ENCODE measurements at places on chromosomes 6 and 20. TPM values are rescaled to one million over a fixed set of nuclear protein-coding genes. Genes with fewer than 3 reads are reported as not detected.

Gene HLA-B
- total RNA-seq: 155 TPM

Gene LAMA2
- total RNA-seq: 87.4 TPM

Gene SLC22A3
- total RNA-seq: 21.4 TPM

Gene TNXB
- 64.4 TPM for total RNA-seq

Gene ESR1
- total RNA-seq: 2.2 TPM

Gene LPA
- total RNA-seq: not detected

Gene HLA-DPA1
- total RNA-seq: 16.1 TPM

Gene SCAF8
- 46.2 TPM for total RNA-seq

Gene MATN4
- 0.99 TPM for total RNA-seq

Gene CALHM4
- total RNA-seq: 0.79 TPM

Gene HSD17B8
- total RNA-seq: 13.4 TPM

GRCh38 chr6:116145803-116146675, 20.1 kb upstream of the COL10A1 start:
- no peak for DNase-seq

DNA sequence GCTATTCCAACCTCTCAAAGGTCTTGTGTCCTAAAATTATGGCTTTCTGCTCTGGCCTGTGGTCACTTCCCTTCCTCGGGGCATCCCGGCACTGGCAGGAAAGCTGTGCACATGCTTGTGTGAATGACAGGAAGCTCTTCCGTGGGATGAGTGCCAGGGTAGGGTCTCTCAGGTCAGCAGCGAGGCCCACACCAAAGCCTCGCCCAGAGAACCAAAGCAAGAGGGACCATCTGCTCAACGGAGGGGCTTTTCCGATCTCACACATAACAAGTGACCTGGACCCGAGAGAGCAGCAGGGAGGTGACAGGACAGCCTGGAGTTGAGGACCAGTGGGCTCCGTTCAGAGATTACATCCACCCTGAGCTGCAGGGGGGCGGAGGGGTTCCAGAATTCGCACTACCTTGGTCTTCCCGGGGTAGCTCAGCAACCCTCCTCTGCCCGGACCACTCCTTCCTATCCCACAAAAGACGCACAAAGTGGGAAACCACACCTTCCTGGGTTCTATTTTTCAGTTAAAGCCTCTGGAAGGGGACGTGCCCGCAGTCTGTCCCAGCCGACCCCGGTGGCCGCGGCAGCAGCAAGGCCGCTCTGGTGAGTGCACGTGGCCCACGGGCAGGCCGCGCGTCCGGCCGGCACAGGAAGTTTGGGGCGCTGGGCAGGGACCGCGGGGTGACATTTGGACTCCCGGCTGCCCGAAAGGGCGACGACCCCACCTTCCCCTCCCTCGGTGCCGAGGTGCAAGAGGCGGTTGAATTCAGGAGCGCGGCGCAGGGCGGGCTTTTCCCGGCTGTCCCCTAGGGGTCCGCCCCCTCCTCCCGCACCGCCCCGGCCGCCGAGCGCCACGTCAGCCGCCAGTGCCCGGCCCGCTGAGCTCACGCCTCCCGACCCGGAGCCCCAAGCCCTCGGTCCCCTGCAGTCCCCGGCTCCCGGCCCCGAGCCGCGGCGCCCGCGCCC, 988 bp downstream of the TXNDC5 start:
- DNase-seq: no peak

DNA sequence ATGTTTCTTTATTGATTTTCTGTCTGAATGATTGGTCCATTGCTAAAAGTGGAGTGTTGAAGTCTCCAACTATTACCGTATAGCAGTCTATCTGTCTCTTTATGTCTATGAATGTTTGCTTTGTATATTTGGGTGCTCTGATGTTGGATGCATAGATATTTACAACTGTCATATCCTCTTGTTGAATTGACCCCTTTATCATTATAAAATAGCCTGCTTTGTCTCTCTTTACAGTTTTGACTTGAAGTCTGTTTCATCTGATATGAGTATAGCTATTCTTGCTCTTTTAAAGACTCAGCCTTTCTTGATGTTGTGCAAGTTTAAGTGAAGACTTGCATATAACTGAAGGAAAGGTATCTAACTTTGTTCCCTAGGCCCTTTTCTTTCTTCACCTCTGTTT, 173.8 kb upstream of the RAB32 start:
- no peak for DNase-seq

DNA sequence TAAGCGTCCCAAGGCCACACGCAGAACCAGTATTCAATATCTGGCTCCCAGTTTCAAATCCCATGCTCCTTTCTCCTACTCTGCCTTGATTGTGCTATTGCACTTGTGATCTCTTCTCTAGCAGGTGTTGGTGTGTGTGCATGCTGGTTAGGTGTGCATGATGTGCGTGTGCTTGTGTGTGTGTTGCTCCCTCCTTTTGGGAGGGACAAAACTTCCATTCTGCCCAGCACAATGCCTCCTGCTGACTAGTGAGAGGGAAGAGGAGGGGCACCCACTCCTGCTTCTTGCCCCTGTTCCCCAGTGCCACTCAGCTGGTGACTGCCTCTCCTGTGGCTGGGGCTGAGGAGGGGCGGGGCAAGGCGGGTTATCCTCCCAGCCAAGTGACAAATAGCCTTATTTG, 19.7 kb downstream of the CD40 start:
- no peak for DNase-seq

DNA sequence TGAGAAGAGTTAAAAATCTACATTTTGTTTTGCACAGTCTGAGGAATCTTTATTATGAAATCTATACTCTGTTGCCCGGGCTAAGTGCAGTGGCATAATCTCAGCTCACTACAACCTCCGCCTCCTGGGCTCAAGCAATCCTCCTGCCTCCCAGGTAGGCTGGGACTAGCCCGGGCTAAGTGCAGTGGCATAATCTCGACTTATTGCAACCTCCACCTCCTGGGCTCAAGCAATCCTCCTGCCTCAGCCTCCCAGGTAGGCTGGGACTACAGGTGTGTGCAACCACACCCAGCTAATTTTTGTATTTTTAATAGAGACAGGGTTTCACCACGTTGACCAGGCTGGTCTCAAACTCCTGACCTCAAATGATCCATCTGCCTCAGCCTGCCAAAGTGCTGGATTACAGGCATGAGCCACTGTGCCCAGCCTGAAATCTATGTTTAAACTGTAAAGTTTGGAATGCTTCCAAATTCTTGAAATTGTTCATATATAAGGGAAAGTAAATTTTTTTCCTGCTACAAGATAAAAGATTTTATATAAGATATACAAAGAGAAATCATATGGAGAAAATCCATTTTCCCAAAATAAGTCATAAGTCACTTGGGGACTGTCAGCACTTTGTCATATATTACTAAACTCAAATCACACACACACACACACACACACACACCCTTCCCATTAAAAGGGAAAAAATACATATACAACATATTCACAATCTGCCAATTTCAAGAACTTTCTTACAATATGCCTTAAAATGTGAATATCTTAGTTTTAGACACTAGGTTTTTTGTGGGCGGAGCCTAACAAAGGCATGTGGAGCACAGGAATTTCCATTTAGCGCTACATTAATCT, 19.4 kb downstream of the PTPRK start:
- no peak for DNase-seq

DNA sequence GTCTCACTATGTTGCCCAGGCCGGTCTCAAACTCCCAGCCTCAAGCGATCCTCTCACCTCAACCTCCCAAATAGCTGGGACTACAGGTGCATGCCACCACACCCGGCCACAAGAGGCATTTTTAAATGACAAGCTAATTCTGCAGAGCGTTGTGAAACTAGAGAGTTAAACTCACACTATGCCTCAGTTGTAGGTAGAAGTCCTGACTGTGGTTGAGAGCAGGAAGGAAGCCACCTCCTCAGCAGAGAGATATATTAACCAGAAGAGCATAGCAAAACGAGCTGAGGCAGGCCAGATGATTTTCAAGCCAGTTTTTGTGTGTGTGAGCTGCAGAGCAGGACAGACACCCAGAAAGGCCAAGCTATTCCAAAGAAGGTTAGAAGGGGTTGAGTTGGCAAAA, 150.3 kb downstream of the MBOAT1 start:
- DNase-seq: no peak

DNA sequence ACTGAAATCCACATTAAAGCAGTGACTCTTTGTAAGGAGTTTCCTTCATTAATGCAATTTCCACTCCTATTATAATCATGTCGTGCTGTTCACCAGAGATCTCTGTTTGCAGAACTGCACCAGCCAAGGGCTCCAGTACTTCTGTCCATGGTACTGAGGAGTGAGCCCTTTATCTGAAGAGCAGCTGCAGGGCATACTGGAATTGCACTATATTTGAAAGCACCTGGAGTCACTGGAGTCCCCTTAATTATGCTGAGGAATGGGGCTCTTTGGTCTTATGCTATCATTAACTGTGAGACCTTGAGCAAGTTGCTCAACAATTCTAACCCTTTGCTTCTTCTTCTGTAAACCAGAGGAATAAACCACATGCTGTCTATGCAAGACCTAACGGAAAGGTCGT, 61.7 kb upstream of the NUP153 start:
- DNase-seq: no peak

- DNase-seq: no peak
Observed at GRCh38 chr6:155936127-155936526, 480.5 kb upstream of the NOX3 start.

DNA sequence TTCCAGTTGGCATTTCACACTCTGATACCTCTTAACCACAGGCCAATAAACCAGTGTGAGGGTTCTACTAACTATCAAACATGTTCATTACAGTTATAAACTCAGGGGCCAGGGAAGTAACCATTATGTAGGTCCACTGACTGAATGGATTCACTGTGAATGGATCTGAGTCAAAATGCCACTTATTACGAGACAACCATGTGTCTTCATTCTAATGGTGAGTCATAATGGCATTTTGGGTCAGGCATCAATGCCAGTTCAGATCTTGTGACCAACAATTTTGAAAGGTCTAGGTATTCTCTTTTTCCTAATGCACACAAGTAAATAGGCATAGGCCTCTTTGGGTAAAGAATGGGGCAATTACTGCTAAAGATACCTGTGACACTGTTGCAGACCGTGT, 112.2 kb upstream of the HEY2 start:
- DNase-seq: no peak

DNA sequence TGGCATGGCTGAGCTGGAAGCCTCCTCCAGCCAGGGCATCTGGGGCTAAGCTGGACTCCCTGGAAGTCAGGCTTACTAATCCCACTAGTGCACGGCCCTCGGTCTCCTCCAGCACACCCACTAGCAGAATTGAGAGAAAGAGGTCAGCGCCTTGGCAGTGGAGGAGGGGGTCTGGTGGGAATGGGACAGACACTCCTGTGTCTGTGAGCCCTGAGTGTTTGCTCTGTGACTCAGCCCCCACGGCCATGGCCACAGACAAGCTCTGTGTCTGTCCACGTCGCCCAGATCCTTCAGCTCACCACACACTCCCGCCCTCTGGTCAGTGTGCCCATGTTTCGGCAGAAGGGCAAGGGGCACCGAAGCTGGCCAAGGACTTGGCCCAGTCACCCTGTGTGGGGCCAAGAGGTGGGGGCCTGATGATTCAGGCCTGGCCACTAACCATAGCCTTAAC, 8.8 kb downstream of the MDFI start:
- no peak for DNase-seq

DNA sequence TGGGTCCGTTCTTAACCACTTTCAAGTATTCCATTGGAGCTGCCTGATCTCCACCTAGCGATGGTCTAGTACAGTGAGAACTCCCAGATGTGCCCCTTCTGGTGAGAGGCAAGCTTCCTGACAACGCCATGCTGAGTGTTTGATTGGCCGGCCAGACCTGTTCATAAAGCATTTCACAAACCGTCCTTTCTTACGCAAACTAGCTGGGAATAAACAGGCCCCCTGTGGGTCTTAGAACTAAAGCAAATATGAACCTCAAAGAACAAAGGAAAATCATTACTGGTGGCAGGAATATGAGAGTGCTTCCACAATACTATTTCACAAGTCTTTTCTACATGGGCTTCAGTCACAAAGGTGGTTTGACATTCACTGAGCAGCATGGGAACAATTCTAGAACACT, 15.6 kb upstream of the GCNT2 start:
- no peak for DNase-seq

DNA sequence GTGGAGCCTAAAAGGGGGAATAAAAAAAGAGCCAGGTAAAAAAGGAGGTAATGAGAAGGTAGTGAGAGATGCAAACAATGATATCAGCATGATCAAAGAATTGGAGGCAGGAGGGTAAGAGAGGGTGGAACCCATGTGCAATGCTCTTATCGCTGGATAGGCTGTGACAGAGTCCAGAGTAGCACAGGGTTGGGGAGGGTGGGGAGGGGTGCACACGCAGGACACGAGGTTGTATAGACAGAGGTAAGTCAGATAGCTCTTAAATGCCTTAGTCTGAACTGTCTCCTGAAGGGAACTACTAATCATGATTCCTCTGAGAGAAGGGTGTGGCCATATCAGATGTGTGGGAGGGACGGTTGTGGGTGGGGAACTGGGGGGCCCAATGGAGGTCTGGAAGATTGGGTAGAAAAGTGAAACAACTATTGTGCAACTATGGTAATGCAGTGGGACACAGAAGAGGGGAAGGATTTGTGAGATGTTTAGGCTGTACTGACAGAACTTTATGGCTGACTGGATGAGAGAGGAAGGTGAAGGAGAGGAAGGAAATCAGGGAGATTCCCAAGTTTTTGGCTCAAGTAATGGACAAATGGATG, 354.8 kb downstream of the BTBD9 start:
- no peak for DNase-seq
